Neuronal stem cell (in vitro differentiated cells): ENCODE measurements at places on chromosomes 6 and 20.

DNA sequence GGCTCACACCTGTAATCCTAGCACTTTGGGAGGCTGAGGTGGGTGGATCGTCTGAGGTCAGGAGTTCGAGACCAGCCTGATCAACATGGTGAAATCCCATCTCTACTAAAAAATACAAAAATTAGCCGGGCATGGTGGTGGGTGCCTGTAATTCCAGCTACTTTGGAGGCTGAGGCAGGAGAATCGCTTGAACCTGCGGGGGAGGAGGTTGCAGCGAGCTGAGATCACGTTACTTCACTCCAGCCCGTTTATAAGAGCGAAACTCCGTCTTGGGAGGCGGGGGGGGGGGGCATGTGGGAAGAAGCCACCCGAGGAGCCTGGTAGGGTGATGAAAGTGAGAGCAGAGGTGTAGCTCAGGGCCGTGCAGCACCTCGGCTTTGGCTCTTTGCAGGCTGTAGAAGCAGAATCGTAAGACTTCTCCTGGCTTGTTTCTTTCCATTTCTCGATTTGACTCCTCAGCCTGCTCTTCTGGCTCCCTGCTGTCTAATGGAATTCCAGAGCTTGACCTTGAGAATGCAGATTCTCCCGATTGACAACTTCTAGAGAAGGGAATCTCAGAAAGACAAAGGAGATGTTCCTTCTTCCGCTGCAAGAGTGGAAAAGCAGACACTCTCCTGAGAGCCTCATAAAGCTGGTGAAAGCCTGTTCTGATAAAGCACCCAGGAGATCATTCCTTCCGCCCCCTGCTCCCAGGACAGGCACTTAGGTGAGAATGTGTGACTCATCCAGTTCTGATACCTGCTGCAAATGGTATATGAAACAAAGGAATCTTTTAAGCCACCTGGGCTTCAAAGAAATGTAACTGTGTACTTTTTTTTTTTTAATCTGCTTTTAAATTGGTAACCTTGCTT lies 26.0 kb upstream of the PPP1R16B start:
- no peak for DNase-seq

- peak; percentile 67 for DNase-seq
These were observed 8.0 kb downstream of the TP53RK start for GRCh38 chr20:46681032-46681854.

DNA sequence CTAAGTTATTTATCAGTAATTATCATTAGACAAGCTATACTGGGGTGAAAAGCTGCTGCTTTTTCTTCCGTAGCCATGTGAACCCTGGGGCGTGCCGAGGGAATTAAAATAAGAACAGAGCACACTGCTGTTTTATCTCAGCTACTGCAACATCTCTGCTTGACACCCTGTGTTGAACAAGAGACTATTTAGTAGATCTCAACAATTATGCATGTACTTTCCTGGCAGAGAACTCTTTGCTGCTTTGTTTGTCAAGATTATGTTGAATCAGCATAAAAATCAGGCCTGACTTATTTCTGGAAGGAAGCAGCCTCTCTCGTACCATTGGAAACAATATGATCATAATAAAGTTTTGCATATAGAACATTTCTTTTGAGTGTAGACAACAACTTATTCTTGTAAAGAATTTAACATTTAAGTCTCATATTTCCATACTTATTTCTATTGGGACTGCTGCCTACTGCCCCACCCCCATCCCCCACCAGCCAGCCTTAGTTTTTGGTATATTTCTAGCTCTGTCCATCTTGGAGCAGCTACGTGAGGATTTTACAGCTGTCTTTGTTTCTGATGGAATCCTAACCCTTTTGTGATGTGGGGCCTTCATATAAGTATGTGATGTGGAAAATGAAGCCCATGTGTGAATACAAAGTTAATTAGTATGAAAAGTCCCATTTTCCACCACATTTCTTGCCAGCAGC lies 1011.4 kb downstream of the KIF16B start:
- no peak for DNase-seq

GRCh38 chr6:1708122-1708521 lies 98.4 kb downstream of the FOXC1 start:
- no peak for DNase-seq

DNA sequence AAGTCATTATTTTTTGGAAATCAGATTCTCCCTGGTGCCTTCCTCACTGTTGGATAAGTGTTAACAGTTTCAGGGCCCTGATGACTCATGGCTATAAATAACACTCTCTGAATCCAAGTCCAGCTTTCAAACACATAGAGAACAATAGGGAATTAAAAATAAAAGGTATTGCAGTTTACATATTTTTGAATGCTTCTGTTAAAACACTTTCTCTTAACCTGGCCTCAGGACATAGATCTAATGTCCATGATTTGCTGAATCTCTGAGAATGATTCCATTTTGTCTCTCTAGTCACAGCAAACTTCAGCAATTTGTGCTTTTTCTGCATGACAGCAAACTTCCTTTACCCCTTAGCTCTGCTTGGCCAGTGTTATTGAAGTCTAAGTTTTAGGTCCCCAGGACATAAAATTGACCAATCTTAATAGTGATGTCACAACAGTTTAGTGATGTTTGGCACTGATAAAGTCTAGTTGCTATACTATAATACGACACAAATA lies 1192.4 kb upstream of the CITED2 start:
- DNase-seq, result no peak

GRCh38 chr6:157120534-157121232 lies 202.6 kb downstream of the TMEM242 start:
- no peak for DNase-seq

DNA sequence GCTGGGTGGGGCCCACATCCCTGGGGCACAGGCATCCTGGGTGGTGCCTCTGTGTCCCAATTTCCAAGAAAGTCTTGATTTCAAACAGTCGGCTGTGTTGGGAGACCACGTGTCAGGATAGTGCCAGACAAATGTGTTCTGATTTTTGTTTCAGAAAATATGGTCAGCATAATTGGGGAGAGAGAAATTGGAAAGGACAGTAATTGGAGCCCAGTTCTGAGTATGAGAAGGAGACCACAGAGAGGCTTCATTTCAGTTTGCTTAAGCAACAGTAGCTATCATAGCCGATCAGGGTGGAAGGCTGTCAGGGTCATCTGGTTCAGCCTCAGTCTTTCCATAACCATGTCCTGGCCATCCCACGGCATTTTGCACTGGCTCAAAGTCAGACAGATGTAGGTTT lies 220.7 kb downstream of the CDC5L start:
- DNase-seq, result no peak

GRCh38 chr20:43691928-43692524 lies 25.1 kb downstream of the MYBL2 start:
- DNase-seq, result peak; percentile 26

DNA sequence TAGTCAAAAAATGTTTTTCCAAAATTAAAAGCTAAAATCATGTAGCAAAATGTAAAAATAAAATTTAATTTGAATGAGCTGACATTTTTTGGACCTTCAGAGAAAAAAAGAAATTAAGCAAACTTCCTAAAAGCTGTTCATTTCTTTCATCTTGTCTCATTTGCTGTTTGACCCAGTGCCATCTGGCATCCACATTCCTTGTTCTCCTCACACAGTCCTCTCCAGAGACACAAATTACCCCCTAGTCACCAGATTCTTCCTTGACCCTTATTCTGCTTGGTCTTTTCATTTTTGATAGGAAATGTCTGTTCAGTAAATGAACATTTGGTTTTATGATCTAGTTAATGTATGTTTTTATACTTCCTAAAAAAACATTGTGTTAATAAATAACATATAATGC lies 55.2 kb downstream of the HDDC2 start:
- DNase-seq, result no peak

GRCh38 chr6:8195040-8195713 lies 92.8 kb upstream of the EEF1E1 start:
- no peak for DNase-seq

DNA sequence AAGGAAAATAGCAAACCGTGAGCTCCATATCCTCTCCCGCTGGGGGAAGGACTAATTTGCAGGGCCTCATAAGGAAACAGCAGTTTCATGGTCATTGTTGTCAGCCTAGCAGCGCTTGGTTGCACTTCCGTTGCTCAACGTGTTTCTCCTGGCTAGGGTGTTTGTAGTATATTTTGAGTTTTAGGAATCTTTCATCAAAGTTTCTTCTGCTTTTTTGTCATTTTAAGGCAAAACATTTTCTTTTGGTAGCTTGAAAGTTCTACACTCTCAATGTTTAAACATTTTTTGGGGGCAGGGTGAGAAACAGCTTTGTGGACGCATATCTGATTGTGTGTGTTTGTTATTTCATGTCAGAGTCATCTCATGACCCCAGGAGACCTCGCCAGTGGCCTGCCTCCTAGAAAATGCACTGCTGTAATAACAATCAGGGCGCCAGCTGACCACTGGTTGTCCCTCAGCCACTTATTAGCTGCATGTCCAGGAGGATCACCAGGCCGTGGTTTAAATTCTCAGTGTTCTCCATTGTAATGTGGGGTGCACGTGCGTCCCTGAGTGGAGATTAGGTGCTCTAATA lies 20.6 kb downstream of the JARID2 start:
- DNase-seq, result no peak

GRCh38 chr6:53717566-53717965 lies 52.0 kb upstream of the KLHL31 start:
- no peak for DNase-seq

DNA sequence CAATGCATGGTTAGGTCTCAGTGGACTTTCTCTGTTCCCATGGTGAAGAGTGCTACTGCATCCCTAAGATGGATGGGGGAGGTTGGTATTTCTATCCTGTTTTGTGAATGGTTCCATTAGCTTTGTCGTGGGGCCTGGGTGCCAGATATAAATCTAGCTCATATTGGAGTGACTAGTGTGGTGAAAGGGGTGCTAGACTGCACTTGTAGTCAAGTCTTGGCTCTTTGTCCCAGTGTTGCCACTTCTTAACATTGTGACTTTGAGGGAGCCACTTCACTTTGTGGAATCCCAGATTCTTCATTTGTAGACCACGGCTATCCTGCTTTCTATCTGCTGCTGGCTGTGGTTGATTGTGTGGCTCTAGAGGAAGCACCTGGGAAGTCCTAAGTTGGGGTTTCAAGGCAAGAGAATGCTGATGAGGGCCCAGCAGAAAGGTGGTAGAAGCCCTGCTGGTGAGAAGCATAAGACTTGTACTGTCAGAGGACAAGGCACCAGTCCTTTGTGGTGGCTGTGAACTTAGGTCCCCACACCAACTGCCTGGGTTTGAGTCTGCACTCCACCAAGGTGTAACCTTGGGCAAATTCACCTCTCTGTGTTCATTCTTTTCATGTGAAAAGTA lies 44.1 kb downstream of the VAPB start:
- no peak for DNase-seq

DNA sequence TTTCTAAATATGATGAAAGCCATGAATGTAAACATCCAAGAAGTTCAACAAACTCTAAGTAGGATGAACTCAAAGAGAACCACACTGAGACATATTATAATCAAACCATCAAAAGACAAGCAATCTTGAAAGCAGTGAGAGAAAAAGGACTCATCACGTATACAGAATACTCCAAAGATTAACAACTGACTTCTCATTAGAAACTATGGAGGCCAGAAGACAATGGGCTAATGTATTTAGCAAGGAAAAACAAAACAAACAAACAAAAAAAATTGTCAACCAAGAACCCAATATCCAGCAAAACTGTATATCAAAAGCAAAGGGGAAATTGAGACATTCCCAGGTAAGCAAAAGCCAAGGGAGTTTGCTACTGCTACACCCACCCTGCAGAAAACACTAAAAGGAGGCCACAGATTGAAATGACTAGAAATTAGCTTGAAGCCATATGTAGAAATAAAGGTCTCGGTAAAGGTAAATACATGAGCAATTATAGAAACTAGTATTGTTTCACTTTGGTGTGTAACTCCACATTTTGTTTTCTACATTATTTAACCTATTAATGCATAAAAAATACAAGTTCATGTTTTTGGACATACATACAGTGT lies 301.1 kb upstream of the QKI start:
- DNase-seq, result no peak

DNA sequence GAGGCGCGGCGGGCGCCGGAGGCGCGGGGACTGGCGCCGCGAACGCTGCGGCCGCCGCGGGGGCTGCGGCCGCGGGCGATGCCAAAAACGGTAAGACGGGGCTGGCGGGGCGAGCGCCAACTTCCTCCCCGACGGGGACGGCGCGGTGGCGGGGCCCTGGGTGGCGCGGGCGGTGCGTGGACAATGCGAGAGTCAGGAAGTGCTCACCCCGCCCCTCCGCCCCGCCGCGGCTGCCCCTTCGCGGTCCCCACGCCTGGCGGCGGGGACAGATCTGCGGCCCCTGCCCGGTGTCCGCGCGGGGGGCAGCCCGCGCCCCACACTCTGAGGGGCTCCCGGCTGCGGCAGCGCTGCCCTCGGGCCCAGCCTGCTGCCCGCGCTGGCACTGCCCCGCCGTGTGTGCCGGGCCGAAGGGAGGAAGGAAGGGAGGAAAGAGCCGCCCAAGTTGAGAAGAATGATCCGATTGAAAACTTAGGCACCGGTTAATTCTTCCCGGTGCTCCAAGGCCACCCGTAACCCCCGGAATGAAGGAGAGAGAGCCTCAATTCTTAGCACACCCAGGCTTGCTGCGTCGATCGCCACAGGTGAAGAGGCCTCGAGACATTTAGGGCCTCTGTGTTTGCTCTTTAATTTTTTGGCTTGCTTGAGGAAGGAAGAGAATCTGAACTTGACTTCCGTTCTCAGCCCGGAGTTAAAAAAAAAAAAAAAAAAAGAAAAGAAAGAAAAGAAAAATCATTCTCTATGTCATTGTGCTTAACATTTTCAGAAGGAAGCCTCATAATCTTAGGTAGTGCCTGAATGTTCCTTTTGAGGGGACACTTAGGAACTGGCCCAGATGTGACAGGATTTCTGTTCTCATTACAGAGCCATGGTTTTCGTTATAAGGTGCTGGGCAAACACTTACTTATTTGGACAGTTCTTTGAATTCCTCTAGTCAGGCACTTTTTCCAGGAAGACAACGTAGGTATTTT lies 982 bp downstream of the HECA start:
- DNase-seq, result no peak
